ENCODE measurements at places on chromosomes 11 and 22.

DNA sequence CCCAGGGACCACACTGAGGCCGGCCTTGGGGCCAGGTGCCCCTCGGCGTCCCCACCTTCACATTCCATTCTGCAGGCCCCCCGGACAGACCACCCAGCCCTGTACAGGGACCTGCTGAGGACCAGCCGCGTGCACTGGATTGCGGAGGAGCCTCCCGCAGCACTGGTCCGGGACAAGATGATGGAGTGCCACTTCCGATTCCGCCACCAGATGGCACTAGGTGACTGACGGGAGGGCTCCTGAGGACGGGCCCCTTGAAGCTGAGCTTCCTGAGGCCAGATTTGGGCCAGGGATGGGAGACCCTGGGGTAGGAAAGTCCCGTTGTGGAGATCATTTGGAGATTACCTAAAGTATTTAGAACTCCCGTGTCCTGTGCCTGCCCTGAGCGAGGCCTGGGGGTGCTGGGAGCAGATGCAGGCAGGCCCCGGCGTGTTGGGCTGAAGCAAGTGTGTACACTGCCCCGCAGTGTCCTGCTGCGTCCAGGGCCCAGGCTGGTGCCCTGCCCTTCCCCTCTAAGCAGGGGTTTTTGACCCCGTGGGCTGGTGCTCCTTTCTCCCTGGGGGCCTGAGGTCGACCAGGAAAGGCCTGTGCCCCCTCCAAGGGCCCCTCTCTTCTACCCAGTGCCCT, 20.0 kb downstream of the TRMU start:
- DNase-seq, result peak; percentile 46

DNA sequence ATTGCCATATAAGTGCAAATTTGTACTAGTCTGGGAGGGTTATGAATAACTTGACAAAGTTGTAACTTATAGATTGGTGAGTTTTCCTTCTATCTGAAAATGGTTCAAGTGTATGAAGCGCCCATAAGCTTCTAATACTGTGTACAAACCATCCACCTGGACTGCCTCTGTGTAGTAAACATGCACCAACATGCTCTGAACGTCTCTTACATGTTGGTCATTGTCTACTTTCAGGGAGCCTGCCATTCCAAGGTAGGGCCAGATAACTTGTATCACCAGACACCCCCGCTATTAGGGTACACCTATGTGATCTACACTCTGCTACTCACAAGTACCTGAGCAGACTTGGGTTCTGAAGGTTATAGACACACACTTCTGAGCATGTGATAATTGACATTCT, 735.5 kb upstream of the API5 start:
- no peak for DNase-seq

- no peak for DNase-seq
These were observed 487.9 kb upstream of the LRRC4C start for GRCh38 chr11:41947392-41947791.

- DNase-seq, result no peak
These were observed 50.3 kb upstream of the ME3 start for GRCh38 chr11:86722748-86723147.

DNA sequence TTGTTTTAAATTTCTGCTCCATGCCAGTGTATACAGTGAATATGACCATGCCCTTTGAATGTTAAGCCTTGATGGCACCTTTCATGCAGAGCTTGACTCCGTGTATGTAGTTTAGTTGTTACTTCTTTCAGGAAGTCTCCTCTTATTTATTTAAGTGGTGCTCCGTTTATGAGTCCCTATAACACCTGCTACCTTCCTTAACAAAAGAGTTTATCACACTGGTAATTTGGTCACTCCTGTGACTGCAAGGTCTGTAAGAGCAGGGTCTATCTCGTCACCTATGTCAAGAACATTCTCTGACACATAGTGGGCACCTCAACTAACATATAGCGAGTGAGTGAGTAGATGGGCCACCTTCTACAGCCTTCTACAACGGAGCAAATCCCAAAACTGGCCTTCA, 152.5 kb downstream of the CCDC34 start:
- DNase-seq, result no peak

GRCh38 chr22:27684901-27685300, 116.7 kb downstream of the MN1 start:
- no peak for DNase-seq

DNA sequence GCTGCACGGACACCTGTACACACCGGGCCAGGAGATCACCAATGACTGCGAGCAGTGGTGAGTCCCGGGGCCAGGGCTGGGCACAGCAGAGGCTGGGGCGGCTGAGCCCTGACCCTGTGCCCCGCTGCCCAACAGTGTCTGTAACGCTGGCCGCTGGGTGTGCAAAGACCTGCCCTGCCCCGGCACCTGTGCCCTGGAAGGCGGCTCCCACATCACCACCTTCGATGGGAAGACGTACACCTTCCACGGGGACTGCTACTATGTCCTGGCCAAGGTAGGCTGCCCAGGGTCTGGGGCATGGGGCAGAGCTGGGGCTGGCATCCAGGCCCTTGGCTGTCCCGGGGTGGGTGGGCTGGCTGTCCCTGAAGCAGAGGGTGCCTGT, 7.7 kb downstream of the MUC2 start:
- DNase-seq, result no peak
